ENCODE measurements at places on chromosomes 11 and 22.

GRCh38 chr11:20880094-20880493 lies 210.7 kb downstream of the NELL1 start:
- no peak for DNase-seq

GRCh38 chr11:8017894-8018483 lies 30.9 kb downstream of the EIF3F start:
- DNase-seq, result no peak

GRCh38 chr11:29562183-29562582 lies 454.6 kb downstream of the KCNA4 start:
- no peak for DNase-seq

GRCh38 chr11:107916671-107917241 lies 11.5 kb upstream of the RAB39A start:
- no peak for DNase-seq

All from uterus (tissue), 4 donors.